ENCODE measurements at places on chromosomes 12 and 14.

GRCh38 chr12:15794196-15794595 lies 5.0 kb upstream of the EPS8 start:
- no peak for DNase-seq

DNA sequence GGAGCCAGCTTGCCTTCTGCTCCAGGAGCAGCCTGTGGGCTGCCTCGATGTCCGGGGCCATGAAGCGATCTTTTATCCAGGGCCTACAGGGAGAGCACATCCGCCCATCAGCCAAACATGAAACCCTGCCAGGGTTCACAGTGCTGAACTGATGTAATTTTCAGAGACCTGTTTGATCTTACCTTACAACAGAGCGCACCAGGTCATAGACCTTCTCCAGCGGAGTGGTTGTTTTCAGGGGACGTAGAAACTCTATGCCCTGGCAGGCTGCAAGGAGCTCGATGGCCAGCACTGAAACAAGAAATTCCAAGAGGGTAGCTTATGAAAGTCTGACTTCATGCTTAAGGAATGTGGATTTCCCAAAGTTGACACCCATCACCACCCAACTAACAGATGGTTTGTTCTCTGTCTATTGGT lies 19.7 kb downstream of the HAL start:
- no peak for DNase-seq

DNA sequence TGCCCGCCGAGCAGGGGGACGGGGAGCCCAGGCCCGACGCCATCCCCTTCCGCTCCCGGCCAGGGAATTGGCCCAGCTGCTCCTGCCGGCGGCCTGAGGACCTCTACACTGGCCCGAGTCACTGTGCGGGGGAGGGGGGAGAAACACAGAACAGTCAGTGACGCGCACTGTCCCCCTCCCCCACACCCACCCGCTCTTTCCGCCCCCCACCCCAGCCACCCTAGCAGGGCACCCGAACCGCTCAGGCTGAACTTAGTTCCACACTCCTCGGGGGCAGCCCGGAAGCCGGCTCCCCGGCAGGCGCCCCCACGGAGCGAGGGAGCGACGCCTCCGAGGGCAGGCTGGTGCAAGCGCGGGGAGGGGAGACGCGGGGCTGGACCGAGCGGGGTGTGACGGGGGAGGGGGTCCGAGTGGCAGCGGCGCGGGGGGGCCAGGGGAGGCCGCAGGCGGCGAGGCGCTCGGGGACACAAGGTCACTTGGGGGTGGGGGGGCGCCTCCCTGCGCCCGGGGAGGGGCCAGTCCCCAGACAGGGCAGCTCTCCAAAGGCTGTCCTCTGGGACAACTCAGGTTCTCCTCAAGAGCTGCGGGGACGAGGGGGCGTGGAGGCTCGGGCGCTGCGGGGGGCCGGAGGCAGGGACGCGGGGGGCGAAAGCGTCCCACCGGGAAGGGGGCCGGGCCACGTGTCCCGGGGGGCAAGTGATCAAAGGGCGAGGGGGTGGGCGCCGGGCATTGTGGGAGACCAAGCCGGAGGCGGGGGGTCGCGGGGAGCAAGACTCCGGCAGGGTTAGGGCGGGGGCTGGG lies 648 bp downstream of the CHD4 start:
- DNase-seq, result no peak

GRCh38 chr14:70856851-70857495 lies 47.7 kb upstream of the MAP3K9 start:
- peak; percentile 78 for DNase-seq

DNA sequence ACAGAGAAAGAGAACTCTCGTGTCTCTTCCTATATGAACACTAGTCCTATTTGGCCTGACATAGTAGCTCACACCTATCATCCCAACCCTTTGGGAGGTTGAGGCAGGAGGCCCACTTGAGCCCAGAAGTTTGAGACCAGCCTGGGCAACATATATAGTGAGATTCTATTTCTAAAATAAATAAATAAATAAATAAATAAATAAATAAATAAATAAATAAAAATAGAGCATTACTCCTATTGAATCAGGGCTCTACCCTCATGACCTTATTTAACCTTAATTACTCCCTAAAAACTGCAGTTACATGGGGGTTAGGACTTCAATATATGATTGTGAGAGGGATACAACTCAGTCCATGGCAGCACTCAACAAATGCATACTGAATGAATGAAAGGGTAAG lies 61.2 kb upstream of the GSC start:
- DNase-seq, result no peak

- no peak for DNase-seq
Measured at GRCh38 chr12:87274594-87275245, 754.5 kb downstream of the C12orf50 start.

- DNase-seq, result no peak
Measured at GRCh38 chr12:46370380-46370734, 2.2 kb downstream of the SLC38A2 start.

DNA sequence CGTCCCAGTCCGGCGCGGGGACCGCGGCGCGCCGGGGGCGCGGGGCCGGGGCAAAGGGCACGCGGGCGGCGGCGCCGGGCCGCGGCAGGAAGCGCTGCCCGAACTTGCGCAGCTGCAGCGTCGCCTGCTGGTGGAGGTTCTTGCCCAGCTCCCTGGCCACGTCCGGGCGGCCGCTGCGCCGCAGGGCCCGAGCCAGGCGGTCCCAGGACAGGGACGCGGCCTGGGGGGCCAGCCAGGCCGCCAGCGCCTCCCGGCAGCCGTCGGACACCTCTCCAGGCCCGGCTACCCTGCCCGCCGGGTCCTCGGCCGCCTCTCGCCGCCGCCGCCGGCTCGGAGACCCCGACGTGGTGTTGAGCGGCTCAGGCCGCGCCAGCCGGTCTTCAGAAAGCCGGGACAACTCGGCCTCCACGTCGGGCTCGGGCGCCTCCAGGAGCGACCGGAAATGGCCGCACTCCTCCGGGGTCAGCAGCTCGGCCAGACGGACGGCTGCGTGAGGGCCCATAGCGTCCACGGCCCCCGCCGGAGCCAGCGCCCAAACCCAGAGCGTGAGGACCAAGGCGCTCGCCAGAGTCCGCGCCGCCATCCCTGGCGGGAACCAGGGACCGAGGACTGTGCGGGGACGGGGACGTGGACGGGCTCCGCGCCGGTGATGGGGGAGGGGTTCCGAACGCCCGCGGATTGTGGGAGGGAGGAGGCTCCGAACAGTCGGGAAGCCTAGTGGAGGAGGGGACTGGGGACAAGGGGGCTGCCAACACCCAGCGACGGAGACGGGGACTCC lies 34.0 kb downstream of the FIGNL2 start:
- DNase-seq, result no peak

GRCh38 chr12:104577581-104577981 lies 120.8 kb downstream of the CHST11 start:
- no peak for DNase-seq

- no peak for DNase-seq
Measured at GRCh38 chr12:1614360-1614759, 14.7 kb upstream of the WNT5B start.

DNA sequence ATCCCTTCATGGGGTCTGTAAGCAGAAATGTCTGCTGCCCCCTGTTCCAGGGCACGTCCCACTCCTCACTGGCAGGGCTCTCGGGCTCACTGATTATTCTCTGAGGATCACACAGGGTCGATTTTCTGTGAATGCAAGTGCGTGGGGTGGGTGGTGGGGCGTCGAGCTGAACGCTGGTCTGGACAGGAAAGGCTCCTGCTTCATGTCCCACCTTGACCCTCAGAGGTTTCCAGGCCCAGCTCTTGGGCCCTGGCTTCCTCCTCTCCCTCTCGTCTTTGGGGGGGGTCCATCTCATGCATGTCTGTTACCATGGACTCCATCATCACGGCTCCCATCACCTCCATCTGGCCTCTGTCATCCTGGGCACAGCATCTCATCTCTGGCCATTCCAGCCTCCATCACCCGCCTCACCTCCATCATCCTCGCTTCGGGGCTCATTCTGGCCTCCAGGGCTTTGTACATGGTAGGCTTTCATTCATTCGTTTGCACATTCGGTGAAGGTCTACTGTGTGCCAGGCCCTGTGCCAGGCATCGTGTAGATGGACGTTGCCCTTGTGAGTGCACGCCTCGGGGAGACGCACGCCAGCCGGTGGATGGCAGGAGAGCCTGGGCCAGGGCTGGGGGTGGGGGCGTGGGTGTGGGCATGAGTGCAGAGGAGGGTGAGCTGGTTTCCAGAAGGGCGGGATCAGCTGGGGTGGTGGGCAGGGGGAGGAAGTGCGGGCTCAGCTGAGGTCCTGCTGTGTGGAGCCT lies 34.7 kb downstream of the RTL1 start:
- DNase-seq, result no peak
